ENCODE measurements at places on chromosomes 4 and X.

GRCh38 chr4:80989921-80990544 is 40.5 kb upstream of the BMP3 start:
- DNase-seq: peak; percentile 43

DNA sequence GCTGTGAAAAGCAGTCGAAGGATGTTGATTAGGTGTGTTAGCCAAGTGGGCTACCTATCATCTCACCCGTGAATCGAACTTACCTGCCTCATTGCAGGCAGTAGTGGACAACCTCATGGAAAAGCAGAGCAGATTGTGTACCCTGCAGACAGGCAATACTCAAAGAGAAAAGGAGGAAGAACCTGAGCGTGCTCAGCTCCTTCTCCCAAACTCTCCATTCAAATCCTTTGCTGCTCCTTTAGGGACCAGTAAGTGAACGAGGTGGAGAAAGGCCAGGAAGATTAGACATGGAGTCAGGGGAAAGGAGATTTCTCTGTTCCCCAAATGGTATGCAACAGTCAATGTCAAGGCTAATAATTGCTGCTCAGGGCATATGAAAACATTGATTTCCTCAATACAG is 45.2 kb upstream of the ELF2 start:
- no peak for DNase-seq

DNA sequence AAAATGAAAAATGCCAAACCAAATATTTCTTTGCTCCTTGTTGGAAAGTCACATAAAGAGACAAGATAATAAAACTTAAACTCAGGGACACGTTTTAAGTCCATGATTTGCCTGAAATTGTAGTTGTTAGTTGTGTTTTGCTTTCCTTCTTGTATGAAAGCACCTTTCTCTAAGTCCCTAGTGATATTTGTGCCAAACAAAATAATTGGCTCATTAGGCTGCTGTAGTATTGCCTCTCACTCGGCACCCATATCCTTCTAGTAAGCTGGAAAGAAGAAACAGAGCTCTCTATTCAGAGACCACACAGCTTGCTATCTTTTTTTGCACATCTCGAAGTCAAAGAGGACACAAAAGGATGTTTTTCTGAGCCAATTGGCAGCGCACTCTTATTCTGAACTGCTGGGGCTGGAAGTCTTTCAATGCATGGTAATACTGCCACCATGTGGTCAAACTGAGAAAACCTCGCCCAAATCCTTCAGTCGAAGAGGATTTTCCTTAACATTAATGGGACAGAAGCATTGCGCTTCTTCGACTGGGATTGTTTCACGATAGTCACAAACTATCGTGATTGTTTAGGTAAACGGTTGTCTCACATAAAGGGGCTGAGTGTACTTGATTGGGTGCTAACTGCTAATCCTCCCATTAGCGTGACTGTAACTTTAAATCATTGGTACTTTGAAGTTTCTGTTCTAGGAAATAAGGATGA is 571.9 kb upstream of the LCORL start:
- DNase-seq: peak; percentile 47

GRCh38 chrX:28787206-28787605 is 200.0 kb downstream of the IL1RAPL1 start:
- no peak for DNase-seq

- DNase-seq: no peak
Observed at GRCh38 chr4:76699751-76700310, 198.1 kb downstream of the SOWAHB start.

DNA sequence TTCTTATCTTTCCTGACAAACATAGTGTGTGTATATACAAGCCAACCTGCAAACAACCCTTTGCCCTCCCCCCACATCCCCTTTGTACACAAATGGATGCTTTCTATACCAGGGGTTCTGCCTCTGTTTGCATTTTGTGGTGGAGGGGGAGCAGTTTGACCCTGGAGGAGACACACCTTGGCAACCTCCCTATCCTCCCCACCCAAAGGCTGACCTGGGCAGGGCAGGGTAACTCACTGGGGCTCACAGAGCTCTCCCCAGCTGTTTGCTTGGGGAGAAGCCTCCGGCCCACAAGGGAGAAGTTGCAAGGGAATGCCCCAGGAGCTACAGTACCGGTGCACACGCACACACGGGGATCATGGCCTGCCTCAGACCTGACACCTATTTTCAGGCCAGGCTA is 372.6 kb downstream of the BCOR start:
- no peak for DNase-seq

DNA sequence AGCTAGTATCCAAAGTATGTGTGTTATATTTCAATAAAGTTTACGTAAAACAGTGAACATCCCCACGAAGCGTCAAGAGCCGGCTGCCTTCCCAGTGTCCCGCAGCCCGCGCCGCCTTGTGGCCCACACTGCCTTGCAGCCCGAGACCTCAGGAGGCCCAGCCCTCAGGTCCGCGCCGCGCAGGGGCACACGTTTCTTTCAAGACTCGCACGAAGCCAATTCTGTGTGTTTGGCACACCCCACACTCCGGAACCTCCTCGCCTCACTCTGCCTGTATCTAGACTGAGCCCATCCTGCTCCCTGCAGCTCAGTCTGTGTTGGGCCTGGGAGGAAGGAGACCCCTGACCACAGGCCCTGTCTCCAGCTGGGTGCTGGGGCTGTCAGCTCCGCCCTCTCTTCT is 5.8 kb downstream of the LRPAP1 start:
- no peak for DNase-seq

GRCh38 chr4:2266181-2266580 is 4.3 kb upstream of the MXD4 start:
- DNase-seq: no peak

GRCh38 chr4:112358952-112359749 is 62.0 kb downstream of the ALPK1 start:
- DNase-seq: no peak

DNA sequence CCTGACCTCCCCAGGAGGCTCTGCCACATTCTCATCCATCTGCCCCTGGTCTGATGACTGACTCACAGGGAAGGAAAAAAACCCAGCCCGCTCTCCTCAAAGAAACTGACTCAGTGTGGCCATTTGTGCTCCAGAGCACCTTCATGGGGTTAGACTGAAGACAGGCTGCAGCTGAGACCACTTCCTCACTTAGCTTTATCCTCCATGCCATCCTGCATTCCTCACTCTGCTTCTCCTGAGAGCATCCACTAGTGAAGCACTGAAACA is 35.9 kb upstream of the HPSE start:
- DNase-seq: no peak

DNA sequence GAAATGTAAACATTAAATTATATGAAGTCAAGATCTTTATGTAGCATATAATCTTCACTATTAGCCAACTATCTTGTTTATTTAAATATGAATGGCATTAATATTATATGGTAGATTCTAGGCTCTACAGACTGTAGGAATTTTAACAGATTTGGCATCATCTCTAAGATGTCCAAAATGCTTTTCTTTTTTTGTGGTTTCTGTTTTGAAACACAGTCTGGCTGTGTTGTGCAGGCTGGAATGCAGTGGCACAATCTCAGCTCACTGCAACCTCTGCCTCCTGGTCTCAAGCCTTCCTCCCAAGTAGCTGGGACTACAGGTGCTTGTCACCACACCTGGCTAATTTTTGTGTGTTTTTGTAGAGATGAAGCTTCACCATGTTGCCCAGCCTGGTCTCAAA is 76.2 kb downstream of the ELOVL6 start:
- no peak for DNase-seq

DNA sequence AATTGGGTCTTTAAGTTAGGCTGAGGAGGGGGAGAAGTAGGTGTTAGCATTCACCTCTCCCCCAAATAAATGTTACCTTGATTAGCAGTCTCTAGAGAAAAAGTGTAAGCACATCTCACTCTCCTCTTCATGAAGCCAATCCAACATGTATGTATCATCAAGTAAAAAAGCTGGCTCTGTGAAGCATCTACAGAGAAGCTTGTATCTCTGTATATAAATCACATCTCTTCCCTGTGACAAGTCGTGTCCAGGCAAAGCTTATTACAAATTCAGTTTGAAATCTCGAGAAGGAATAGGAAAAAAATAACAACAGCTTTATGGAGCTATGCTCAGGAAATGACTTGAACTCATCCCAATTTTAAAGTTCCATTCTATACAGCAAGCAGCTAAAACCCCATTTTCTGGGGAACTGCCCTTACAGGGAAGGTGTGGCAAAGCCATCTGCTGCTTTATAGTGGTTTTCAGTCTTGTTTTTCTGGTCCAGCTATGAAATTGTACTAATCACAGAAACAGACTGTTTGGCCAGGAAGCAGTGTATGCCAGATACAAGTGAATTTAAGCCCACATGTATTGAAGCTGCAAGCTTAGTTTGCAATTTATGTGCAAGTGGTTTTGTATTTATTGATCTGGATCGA is 313.3 kb upstream of the NOCT start:
- no peak for DNase-seq

GRCh38 chr4:187125062-187125461 is 401.4 kb upstream of the FAT1 start:
- no peak for DNase-seq

DNA sequence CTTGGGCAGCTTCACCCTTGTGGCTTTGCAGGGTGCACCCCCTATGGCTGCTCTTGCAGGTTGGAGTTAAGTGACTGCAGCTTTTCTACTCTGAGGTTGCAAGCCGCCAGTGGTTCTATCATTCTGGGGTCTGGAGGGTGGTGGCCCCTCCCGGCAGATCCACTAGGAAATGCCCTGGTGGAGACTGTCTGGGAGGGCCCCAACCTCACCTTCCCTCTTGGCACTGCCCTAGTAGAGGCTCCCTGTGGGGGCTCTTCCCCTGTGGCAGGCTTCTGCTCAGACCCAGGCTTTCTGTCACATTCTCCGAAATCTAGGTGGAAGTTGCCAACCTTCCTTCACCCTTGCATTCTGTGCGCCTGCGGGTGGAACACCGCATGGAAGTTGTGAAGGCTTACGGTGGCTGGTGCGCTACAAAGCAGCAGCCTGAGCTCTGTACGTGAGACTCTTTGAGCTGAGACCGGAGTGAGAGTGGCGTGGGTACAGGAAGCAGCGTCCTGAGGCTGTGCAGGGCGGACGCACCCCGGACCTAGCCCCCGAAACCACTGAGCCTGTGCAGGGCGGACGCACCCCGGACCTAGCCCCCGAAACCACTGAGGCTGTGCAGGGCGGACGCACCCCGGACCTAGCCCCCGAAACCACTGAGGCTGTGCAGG is 626.7 kb upstream of the FRG1 start:
- DNase-seq: no peak

GRCh38 chr4:163544407-163545038 is 50.0 kb downstream of the TMA16 start:
- DNase-seq: peak; percentile 80

GRCh38 chrX:119655125-119655524 is 37.8 kb downstream of the SEPTIN6 start:
- no peak for DNase-seq

DNA sequence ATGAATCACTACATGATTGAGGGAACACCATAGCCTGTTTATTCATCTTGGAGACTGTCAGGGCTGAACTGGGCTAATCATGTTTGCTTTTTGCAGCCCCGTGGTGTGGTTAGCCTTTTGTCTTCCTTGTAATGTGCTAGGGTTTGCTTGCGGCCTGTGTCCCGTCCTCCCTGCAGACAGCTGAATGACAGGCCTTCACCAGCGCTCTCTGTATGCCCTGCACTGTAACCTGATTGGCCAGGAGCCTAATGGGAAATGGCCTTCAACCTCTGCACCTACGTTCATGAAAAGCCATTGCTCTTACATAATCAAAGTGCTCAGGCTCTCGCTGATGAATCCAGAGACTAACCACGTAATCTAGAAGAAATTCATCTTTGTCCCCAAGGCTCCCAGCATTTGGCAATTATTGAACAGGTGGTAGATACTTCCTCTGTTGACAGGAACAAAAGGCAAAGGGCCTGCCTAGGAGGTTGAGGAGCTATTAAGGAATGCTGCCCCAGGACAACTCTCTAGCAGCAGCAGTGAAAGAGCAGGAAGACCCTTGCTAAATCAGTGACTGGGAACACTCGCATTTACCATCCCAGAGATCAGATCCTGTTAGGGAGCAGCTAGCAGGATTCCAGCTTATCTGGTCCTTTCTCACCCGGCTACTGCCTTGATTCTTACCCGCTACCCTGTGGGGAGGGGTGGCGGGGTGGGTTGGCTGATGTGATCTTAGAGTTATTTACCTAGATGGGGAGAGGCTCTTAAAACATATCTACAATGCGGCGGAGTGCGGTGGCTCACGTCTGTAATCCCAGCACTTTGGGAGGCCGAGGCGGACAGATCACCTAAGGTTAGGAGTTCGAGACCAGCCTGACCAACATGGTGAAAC is 42.3 kb upstream of the FAT1 start:
- DNase-seq: peak; percentile 44

GRCh38 chr4:7759216-7759615 is 180.4 kb downstream of the AFAP1 start:
- DNase-seq: no peak

GRCh38 chr4:17619416-17620105 is 5.1 kb downstream of the MED28 start:
- DNase-seq: no peak

- no peak for DNase-seq
Observed at GRCh38 chrX:9180623-9181022, 146.7 kb upstream of the FAM9B start.

- no peak for DNase-seq
Observed at GRCh38 chrX:100477958-100478357, 67.9 kb upstream of the PCDH19 start.

All from HAP-1 (cell line).